ENCODE measurements at places on chromosomes 7 and 10.

GRCh38 chr10:93224005-93224779, 150.5 kb downstream of the CYP26A1 start:
- no peak for DNase-seq

DNA sequence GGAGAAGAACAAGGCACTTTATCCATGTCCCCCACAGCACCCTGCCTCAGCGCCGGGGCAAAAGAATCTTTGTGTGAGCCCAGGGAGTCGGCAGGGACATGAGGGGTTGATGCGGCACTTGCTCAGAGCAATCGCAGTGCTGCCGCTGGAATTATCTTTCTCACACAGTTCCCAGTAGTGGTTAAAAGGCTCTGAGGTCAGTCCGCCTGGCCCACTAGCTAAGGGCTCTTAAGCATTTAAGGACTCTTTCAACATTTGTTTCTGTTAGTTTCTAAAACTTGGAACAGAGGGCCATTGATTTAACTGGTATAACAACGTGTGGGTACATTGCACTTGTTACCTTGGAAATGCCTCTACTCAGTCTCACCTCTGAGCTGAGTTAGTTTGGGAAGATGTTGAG, 208.0 kb upstream of the C7orf33 start:
- DNase-seq, result no peak

DNA sequence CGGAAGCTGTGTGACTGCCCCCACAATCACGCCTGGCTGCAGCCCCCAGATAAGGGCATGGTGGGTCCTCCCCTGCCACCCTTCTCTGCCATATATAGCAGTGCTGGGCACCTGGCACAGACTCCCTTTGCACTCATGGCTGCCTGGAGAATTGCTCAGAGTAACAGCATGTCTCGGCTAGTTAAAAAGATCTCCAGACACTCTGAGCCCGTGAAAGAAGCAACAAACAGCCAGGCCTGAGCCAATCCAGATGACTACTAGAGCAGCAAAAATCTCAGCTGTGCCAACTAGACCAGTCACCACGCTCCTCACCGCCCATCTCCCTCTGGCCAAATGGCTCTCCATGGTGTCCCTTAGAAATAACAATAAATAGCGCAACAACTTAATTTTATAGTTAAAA, 71.3 kb downstream of the PARD3 start:
- no peak for DNase-seq

DNA sequence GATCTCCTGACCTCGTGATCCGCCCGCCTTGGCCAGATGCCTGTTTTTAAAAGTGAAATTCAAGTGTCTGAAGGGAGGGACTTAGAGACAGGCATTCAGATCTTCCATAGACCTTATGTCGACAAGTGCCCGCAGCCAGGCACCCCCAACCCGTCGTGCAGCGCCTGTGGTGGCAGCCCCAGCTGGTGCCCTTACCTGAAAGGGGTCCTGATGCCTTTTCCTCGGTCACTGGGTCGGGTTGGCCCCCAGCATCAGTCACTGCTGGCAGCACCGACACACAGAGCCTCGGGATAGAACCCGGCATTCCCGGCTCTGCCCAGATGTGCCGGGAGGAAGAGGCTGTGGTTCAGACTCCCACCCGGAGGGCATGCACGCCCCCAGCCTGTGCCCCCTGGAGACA, 23.3 kb downstream of the LRRC27 start:
- no peak for DNase-seq

GRCh38 chr10:70458329-70459060, 17.0 kb upstream of the NODAL start:
- peak; percentile 68 for DNase-seq

DNA sequence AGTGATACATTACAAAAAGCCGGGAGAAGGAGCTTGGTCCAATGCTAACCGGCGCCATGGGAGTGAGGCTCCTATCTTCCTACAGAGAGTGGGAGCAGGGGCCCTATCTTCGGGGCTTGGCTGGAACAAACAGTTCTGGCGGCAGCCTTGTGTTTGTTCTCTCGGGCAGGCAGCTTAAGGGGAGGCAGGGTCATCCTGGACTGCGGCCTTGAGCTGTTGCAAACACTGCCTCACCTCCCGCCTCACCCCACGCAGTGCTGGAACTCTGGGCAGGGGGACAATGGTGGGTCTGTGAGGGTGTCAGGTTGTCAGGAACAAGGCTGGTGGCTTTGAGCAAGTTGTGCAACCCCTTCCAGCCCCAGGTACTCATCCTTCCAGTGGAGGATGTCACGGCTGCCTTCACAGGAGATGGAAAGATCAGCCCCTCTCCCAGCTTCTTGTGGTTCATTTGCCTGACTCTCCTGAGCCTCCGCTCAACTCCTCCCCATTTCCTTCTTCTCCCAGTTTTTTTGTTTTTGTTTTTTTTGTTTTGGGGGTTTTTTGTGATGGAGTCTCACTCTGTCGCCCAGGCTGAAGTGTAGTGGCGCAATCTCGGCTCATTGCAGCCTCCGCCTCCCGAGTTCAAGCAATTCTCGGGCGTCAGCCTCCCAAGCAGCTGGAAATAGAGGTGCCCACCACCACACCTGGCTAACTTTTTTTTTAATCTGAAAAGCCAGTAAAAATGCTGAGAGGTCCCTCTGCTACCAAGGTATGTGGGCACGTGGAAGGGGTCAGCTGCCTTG, 57.4 kb downstream of the SPOCK2 start:
- DNase-seq, result no peak

DNA sequence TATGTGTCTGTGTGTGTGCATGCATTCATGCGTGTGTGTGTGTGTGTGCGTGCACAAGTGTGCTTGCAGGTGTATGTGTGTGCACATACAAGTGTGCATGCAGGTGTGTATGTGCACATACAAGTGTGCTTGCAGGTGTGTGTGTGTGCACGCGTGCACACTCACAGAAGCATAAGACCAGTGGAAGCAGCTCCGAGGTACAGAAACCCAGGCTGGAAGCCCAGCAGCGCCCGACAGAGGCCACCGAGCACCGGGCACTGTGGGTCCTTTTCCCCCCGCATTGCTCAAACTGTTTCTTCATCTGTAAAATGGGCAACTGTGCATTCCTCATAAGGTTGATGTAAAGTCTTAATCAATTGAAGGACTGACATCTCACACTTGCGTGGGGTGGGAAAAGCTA, 243.3 kb upstream of the TCERG1L start:
- no peak for DNase-seq

- no peak for DNase-seq
Observed at GRCh38 chr7:158405324-158405723, 182.3 kb downstream of the PTPRN2 start.

- DNase-seq, result no peak
Observed at GRCh38 chr7:135692055-135692454, 29.7 kb downstream of the STMP1 start.

- DNase-seq, result no peak
Observed at GRCh38 chr7:54015251-54015650, 526.9 kb upstream of the VSTM2A start.

- DNase-seq, result no peak
Observed at GRCh38 chr10:49542353-49542752, 3.4 kb upstream of the ERCC6 start.

DNA sequence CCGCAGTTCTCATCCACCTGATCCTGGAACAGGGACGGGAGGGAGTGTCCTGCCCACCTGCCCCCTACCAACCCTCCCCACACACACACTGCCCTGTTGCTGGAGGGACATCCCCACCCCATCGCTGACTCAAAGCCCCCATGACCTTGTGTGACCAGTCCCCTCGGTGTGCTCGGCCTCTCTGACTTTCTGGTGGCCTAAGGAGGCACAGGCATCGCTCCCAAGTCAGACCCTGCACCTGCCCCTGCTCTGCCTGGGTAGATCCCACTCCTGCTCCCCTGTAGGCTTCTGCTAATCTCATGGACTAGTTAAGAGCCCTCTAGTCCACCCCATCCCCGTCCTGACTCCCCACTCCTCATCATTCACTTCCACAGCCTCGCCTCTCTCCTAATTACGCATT, 58.8 kb upstream of the DOCK1 start:
- no peak for DNase-seq

DNA sequence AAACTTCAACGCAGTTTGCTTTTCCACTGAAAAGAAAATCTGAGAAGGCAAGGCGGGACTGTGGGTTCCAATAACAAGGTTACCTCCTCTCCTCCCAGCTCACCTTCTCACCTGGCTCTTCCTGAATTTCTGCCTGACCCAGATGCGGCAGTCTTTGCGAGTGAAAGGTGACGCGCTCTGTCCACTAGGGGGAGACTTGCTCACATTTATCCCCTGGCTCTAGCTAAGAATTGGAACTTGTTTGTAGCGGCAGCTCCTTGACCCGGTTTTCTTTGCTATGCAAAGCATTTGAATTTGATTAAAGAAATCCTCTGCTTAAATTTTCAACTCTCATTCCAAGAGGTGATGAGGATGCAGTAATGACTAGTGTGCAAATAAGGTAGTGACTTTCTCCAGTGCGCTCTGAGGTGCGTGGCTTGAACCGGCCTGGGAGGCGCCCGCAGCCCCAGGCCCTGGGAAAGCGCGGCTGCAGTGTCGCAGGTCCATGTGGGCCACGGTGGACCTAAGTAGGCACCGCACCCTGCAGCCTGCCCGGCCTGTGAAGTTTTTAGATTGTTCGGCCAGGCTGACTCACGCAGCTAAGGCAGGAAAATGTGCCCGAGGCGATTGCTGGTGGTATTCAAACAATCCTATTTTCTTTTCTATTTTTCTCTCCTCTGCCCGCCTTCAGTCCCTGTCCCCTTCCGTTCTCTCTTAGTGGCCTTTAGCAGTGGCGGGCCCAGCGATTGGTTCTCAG, 336.9 kb upstream of the NPSR1 start:
- DNase-seq, result peak; percentile 25

DNA sequence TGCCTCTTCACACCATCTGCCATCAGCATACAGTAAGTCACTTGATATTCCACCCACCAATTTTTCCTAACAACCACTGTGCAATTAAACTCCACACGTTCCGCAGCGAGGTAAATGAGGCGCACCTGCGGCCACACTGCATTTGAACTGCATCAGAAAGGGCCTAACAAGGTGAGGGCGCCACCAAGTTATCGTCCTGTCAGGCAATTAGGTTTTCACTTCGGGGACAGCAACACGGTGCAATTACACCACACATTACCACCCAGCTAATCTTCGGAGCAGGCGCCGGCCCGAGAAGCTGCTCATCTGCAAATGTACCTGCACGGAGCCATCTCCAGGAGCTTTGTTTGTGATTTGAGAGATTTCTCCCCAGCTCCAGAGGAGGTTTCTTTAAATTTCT, 84.4 kb downstream of the EBF3 start:
- DNase-seq, result no peak

- no peak for DNase-seq
Observed at GRCh38 chr10:1400101-1401070, 336.9 kb downstream of the ADARB2 start.

DNA sequence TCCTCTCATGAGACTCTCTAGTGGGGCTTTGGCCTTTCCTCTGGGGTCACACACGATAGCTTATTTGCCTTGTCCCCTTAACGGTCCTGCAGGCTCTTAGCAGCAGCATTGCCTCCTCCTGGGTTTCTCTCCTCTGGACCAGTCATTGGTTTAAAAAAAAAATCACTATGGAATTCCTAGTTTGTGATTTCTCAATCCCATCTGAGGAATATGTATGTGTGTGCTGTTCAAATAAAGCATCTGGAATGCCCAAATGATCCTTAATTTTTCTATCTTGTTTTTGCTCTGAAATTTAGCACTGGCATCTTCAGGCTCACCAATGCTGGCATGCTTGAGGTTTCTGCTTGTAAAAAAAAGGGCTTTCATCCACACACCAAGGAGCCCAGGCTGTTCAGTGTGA, 30.5 kb downstream of the ACTA2 start:
- no peak for DNase-seq

DNA sequence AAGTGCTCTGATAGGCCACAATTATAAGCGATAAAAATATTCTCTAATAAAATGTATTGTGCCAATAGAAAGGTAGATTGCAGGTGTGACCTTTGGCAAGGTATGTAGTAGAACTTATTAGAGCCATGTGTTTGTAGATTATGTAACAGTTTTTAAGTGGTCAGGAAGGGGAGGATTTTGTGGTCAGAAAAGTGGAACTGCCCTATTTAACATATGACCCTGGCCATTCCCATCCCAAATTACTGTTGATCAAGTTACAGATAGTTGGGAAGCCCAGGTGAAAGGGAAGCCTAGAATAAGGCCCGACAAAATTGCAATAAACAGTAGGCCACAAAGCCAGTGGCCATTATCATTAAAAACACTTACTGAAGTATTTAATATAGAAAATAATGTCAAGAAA, 89.2 kb downstream of the SPAG6 start:
- DNase-seq, result no peak

DNA sequence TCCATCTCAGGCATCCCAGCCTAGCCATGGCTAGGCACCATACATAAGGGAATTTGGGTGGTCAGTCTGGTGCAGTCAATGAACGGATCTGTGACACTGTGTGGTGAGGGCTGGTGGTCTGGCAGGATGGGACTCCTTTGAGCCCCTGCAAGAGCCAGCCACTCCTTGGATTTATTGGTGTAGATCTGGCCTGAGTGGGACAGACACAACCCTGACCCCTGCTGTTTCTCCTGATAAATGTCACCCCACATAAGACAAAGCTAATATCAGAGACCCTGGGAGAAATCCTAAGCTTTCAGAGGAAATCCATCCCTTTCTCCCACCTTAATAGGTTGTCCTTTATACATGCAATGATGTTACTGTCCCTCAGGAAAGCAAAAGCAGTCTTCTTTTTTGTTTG, 2.3 kb downstream of the FBXO24 start:
- no peak for DNase-seq

GRCh38 chr10:7585228-7585627, 81.5 kb downstream of the ITIH5 start:
- no peak for DNase-seq

- DNase-seq, result peak; percentile 18
Observed at GRCh38 chr10:10677479-10677878, 340.2 kb upstream of the CELF2 start.

DNA sequence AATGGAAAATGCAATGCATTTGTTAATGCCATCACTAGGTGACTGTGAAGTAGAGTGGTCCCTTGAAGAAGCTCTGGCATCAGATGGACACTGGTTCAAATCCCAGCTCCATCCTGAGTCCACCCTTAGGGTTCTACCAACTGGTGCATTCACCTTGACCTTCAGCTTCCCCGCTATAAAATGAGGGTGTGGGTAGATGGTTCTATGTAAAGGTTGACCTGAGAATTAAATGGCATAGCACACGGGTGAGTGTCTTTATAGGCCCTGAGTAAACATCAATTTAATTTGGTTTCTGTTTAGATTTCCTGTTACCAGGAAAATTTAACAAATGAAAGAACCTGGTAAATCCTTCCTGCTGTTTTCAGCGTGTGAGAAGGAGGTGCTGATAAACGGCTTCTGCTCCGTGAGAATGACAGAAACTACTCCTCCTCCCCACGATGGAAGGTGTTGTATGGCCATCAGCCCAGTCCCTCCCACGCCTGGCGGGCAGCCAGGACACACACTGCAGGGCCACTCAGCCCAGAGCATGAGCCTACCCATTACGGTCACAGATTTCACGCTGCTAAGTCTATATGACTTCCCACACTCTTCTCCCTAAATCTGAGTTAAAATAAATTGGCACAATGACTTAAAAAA, 210.1 kb downstream of the TNS3 start:
- DNase-seq, result no peak

Measured in activated naive CD8-positive, alpha-beta T cell treated with anti-CD3 and anti-CD28 coated beads for 36 hours (primary cell).